ENCODE measurements at places on chromosomes 12 and 14.

- no peak for DNase-seq
Measured at GRCh38 chr14:59328454-59328853, 136.7 kb downstream of the GPR135 start.

DNA sequence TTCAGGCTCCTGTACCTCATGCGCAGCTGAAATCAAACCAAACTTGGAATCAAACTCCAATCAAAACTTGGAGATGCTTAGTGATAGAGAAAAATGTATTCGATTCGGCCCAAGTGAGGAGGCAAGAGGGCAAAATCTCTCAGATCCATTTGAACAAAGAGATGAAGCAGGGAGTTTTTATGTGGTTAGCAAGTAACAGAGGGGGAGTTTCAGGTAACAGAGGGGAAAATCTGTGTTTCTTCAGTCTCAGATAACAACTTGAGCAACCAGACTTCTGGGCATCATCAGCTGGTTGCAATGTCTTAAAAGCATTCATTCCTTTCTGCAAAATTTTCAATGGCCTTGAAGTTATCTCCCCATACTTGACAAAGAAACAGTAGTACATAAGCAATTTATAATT, 245.1 kb upstream of the AVPR1A start:
- DNase-seq, result no peak

GRCh38 chr14:39186941-39187525, 12.0 kb downstream of the PNN start:
- no peak for DNase-seq

GRCh38 chr12:66168410-66168809, 1.4 kb downstream of the TMBIM4 start:
- DNase-seq, result no peak

GRCh38 chr12:50195832-50196231, 28.7 kb upstream of the CERS5 start:
- no peak for DNase-seq

GRCh38 chr14:69675877-69676416, 64.6 kb downstream of the SUSD6 start:
- no peak for DNase-seq

- DNase-seq, result peak; percentile 94
Measured at GRCh38 chr14:58501214-58501816, 73.8 kb downstream of the KIAA0586 start.

DNA sequence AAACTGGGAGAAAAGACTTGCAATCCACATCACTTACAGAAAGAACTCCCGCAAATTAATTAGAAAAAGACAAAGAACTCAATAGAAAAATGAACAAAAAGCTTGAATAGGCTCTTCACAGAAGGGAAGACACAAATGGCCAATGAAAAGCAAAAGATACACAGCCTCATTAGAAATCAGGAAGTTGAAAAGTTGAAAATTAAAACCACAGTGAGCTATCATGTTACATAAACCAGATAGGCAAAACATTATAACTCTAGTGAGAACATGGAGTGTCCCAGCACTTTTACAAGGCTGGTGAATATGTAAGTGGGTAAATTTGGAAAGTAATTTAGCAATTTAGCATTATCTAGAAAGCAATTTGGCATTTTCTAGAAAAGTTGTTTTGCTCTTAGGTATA, 158.4 kb upstream of the RASSF8 start:
- DNase-seq, result peak; percentile 59
